ENCODE measurements at places on chromosomes 11 and 22. TPM values are rescaled to one million over a fixed set of nuclear protein-coding genes. Genes with fewer than 3 reads are reported as not detected.

Gene HYOU1
- total RNA-seq: 42.8 TPM

Gene ANGPTL5
- not detected for total RNA-seq

Gene ESAM
- 0.35 TPM for total RNA-seq

Gene TRIM48
- total RNA-seq: not detected

Gene PDGFB
- total RNA-seq: 5.3 TPM

Gene DGCR6
- 1.4 TPM for total RNA-seq

Gene PNPLA2
- 32.1 TPM for total RNA-seq

Gene PNPLA3
- 3.4 TPM for total RNA-seq

Gene MIOX
- 0.43 TPM for total RNA-seq
